NCI-H187 (cell line): ENCODE measurements at places on chromosomes 11 and 22.

DNA sequence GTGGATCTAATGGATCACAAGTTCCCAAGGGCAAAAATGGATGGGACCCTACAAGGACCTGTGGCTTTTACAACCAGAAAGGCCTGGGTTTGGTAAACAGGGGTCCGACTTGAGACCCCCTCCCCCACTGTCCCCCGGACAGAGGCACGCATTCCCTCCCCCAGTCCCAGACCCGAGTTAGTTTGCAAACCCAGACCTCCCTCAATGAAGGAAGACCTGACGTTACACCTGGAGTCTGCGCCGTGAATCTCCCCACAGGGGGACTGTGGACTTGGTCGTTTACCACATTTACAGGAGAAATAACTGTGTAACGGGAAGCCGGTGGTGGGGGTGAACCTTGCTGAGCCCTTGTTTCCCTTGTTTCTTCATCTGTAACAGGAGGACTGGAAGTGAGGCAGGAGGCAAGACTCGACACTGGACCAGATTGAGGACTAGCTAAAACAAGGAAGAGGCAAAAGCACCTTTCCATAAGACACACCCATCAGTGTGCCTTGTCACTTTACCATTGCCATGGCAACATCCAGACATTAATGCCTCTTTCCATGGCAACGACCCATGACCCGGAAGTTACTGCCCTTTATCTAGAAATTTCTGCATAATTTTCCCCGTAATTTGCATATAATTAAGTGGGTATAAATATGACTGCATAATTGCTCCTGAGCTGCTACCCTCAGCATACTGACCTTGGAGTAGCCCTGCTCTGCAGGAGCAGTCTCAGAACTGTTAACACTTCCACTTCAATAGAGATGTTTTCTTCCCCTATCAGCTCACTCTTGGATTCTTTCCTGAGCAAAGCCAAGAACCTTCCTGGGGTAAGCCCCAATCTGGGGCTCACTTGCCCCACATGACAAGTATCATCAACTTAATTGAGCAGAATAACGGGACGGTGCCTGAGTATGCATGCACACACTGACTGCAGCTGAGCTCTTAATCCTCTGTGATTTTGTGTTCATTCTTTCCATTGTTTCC, 25.4 kb downstream of the PDGFB start:
- no peak for DNase-seq

DNA sequence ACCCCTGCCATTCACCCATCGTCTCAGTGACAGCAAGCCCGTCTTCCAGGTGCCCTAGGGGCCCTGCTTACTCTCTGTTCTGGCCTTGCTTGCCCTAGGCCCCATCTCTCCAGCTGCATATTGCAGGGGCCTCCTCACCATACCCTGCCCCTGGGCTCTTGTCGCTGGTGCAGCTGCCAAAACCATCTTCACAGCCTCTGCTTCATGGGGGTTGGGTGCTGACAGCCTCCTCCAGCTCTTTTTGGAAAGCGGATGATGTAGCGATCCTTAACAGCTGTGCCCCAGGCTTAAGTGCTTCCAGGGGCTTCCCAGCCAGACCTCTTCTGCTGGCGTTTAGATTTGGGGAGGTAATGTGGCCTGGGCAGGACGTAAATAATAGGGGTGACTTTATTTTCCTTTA, 61.2 kb upstream of the SUSD2 start:
- DNase-seq: no peak

- no peak for DNase-seq
These were observed 20.7 kb downstream of the CHID1 start for GRCh38 chr11:889687-890475.

- DNase-seq: no peak
These were observed 44.3 kb downstream of the POLD3 start for GRCh38 chr11:74636630-74637184.

GRCh38 chr22:43398246-43398645, 13.6 kb upstream of the MPPED1 start:
- no peak for DNase-seq

GRCh38 chr11:4551346-4551979, 6.5 kb downstream of the OR52M1 start:
- DNase-seq: no peak

DNA sequence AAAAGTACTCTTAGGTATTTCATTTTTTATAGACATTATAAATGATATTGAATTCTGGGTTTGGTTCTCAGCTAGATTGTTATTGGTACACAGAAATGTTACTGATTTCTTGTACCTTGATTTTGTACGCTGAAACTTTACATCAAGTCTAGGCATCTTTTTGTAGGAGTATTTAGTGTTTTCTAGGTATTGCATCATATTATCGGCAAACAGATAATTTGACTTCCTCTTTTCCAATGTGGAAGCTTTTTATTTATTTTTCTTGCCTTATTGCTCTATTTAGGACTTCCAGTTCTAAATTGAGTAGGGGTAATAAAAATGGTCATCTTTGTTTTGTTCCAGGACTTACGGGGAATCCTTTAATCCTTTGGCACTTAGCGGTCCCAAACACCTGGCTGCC, 676.6 kb upstream of the CCDC179 start:
- DNase-seq: no peak

- no peak for DNase-seq
These were observed 7.9 kb downstream of the NRXN2 start for GRCh38 chr11:64715110-64715509.

- DNase-seq: no peak
These were observed 7.8 kb downstream of the RPS6KA4 start for GRCh38 chr11:64366751-64367150.

DNA sequence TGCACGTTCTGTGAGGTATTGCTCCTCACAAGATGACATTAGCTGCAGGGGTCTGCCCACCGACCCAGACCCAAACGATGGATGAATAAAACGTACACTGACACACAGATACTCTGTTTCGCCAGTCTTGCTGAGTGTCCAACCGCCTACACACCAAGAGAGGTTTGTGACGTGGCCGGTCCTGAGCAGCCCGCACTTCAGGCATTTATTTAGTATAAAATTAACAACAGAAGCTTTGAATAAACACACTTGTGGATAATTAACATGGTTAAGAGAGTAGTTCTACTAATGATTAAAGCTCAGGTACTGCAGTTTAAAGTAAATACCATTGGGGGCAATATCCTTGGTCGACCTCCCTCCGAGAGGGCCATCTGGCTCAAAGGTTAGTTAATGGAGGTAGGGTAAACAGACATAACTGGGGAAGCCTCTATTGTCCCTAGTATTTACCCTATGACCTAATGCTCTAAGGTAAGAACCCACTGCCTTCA, 75.7 kb downstream of the CCDC83 start:
- DNase-seq: no peak
